ENCODE measurements at places on chromosomes 4 and X.

- no peak for DNase-seq
Observed at GRCh38 chrX:48800574-48801279, 1.1 kb upstream of the HDAC6 start.

GRCh38 chr4:16846540-16847117 lies 51.8 kb downstream of the LDB2 start:
- DNase-seq, result no peak

GRCh38 chr4:38559374-38559773 lies 104.6 kb upstream of the KLF3 start:
- DNase-seq, result no peak

GRCh38 chr4:189202182-189202868 lies 738.3 kb upstream of the FRG1 start:
- peak; percentile 7 for DNase-seq

- peak; percentile 35 for DNase-seq
Observed at GRCh38 chr4:113908829-113909228, 70.6 kb downstream of the ARSJ start.

- no peak for DNase-seq
Observed at GRCh38 chrX:8364369-8365141, 100.1 kb upstream of the VCX3B start.

GRCh38 chrX:22686138-22686541 lies 313.6 kb upstream of the DDX53 start:
- no peak for DNase-seq

GRCh38 chr4:140626661-140627376 lies 58.1 kb upstream of the UCP1 start:
- no peak for DNase-seq

- no peak for DNase-seq
Observed at GRCh38 chrX:40845331-40845911, 110.1 kb upstream of the MED14 start.

GRCh38 chrX:54066841-54067240 lies 22.6 kb upstream of the PHF8 start:
- DNase-seq, result no peak

DNA sequence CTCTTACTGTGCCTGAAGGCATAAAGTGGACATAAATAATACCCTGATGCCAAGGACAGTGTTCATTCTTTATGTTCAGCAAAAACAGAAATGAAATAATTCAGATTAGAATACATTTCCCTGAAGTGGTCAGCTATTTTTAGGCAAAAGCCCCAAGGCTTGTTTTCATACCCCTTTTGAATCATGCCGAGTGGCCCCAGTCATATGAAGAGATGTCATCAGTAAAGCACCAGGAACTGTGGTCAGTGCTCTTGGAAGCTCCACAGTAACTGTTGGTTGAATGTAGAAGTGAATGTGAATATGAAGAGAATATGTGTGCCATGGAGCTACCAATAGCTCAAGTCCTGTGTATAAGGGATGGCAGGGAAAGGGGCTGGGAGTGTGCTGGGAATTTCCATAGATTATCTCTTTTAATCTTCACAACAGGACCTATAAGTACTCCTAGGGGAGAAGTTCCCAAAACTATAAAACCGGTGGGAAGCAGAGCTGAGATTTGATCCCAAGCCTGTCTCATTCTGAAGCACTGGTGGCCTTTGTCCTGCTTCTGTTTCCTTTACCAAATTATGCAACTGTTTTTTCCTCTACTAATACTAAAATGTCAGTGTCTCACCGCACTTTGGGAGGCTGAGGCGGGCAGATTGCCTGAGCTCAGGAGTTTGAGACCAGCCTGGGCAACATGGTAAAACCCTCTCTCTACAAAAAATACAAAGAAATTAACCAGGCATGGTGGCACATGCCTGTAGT lies 52.6 kb downstream of the FNIP2 start:
- DNase-seq, result no peak

Measured in CD4-positive, alpha-beta T cell treated with Interleukin-10 for 1 hour (primary cell).